ENCODE measurements at places on chromosomes 5 and 9.

DNA sequence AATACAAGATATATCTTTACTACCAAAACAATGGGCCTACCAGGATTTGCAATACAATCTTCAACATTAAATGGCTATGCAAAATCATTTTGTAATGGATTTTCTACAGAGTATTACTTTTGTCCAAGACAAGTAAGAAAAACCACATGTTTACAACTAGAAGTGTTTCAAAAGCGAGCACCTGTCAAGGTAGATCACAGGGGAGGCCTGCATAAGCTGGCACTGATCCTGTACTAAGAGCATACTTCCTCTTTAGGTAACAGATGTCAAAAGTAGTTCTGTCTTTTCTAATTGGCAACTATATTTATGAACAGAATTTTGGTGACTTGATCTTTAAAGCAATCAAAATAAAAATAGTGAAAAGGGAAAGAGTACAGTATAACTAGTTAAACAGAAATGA is 249.0 kb downstream of the MLLT3 start:
- no peak for DNase-seq

- no peak for DNase-seq
Observed at GRCh38 chr9:37100327-37100726, 20.0 kb upstream of the ZCCHC7 start.

GRCh38 chr9:104992659-104993058 is 64.7 kb upstream of the ABCA1 start:
- no peak for DNase-seq

GRCh38 chr5:137856916-137857862 is 10.5 kb upstream of the MYOT start:
- DNase-seq = no peak

DNA sequence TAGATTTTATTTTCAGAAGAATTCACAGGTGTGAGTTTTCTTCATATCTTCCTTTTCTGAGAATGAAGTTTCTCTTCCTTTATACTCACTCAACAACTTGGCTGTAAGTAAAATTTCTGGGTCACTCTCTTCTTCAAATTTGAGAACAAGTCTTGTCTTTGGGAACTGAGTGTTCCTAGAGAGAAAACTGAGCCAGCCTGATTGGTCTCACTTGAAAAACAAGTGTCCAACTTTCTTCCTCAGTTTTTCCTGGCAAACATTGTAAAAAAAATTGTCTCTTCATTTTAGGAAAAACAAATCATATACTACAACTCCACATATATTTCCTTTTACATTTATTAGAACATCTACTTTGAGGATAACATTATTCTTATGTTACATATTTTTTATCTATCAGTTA is 156.1 kb upstream of the GHR start:
- DNase-seq = no peak

DNA sequence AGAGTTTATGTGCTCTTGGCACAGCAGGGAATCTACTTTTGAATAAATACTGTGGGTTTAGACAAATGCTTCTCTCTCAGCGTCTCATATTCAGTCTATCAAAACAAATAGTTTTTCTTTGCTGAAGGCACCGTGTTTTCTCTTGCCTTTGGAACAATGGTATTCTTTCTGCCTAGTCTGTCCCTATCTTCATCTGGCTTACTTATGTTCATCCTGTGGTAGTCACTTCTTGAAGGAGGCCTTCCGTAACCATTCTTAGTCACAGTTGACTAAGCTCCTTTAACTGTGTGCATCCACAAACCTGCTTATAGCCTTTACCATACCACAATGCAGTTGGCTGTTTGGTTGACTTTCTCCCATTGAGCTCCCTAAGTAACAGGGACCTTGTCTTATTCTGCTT is 45.9 kb downstream of the LARP1 start:
- no peak for DNase-seq

DNA sequence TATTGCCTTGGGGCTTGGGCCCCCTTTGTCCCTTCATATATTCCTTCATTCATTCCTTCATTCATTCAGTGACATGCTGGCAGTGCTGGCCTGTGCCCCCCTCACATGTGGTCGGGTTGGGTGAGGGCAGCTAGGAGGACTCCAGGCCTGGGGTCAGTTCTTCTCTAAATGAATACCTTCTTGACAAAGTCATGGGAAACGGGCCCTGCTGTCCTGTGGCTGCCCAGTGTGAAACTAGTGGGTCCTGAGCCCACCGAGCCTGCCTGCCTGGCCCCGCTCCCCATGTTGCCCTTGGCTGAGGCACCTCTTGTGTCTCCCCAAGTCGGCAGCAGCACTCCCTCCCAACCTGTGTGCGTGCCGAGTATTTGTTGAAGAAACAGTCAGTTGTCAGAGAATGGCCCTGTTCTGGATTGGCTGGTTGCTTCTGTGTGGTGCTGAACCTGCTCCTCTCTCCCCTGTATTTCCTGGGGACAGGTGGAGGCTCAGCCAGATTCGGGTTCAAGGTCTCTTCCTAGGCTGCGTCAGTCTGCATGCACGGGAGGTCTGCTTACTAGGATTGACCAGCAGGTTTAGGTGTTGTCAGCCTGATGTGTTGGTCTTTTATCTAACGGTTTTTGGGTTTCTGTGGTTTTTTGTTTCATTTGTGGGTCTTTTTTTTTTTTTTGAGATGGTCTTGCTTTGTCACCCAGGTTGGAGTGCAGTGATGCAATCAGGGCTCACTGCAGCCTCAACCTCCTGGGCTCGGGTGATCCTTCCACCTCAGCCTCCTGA is 3.0 kb upstream of the CEL start:
- DNase-seq = no peak

- DNase-seq = no peak
Observed at GRCh38 chr5:140221697-140222223, 46.8 kb downstream of the CYSTM1 start.

DNA sequence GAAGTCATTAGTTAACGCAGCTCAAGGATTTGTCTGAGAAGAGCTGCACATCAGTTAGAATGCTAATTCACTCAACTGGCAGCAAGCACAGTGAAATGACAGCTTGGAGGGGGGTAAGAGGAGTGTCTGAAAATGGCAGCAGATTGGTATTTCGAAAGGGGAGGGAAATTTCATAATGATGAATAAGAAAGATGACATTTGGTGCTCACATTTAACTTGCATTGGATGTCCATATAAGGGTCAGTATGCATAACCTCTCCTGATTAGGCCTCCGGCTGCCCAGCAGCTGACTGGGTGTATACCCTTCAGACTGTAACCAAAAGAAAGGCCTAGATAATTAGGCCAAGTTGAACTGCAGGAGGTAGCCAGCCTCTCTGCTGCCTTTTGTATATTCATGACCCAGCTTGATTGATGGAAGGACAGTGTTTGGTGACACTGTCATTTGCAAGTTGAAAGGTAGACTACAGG is 131.0 kb downstream of the PBX3 start:
- DNase-seq = no peak

- DNase-seq = no peak
Observed at GRCh38 chr5:140073296-140073695, 30.2 kb upstream of the NRG2 start.

GRCh38 chr5:126826619-126827215 is 49.8 kb downstream of the LMNB1 start:
- DNase-seq = no peak

DNA sequence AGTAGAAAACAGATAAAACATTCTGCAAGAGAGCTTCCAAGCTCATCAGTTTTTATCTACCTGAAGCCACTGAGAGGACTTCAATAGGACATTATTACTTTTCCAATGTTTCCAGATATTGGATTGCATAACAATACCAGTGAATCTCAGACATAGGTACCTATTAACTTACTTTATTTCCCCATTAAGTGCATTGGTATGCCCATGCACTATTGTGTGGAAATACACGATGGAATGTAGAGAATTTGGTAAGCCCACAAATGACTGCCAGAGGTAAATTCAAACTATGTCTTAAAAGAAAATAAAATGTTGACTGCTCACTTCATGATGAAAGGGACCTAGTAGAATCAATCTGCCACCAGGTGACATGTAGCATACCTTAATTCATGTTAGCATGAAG is 48.1 kb upstream of the PRR16 start:
- DNase-seq = no peak

DNA sequence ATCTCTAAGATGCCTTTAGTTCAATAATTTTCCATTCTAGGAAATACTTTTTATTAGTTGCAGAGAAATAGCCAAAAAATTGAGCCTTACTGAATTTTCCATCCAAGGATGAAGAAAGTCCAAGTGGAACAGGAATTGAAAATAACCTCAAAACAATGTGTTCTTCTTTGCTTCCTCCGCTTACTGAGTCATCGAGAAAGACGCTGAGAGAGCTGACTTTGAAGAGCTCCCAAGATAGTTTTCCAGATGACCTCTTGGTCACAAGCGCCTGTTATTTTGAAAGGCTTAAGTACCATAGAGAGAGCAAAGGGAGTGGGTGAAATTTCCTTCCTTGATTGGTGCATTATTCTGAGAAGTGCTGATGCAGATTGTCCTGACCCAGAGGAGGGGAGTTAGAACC is 253.5 kb upstream of the ATP10B start:
- no peak for DNase-seq

DNA sequence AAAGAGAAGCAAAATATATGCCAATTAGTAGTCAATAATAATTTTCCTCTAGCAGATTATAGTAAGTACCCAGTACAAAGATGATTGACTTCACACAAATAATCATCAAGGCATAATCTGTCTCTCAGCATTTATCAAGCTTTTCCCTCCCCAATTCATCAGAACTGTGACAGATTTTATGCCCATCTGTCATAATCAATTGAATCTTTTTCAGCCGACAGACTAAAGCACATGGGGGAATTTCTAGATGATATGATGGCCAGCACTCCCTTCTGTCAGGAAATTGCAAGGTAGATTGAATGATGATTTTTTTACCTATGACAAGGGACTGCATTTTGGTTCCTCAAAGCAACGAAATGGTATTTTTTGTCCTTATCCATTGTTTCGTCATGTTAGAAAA is 227.1 kb upstream of the CYLC2 start:
- no peak for DNase-seq

- DNase-seq = no peak
Observed at GRCh38 chr9:92767066-92768054, 2.7 kb upstream of the BICD2 start.

DNA sequence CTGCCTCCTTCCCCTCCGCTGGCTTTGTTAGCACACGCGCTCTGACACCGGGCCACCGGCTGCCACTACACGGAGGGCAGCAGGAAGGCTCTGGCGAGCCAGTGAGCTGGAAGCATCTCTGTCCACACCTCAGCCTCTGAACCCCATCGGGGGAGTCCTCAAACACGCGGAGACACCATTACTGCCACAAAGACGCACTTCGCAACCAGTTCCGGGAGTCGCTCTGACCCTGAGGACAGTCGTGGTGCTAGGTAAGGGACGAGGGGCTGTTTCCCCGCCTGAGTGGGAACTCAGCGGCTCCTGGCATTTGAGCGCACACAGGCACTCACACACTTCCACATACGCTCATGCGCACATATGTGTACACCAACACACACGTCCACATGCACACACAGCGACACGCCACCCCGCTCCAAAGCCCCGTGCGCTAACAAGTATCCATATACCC is 160.0 kb downstream of the C9orf152 start:
- no peak for DNase-seq

DNA sequence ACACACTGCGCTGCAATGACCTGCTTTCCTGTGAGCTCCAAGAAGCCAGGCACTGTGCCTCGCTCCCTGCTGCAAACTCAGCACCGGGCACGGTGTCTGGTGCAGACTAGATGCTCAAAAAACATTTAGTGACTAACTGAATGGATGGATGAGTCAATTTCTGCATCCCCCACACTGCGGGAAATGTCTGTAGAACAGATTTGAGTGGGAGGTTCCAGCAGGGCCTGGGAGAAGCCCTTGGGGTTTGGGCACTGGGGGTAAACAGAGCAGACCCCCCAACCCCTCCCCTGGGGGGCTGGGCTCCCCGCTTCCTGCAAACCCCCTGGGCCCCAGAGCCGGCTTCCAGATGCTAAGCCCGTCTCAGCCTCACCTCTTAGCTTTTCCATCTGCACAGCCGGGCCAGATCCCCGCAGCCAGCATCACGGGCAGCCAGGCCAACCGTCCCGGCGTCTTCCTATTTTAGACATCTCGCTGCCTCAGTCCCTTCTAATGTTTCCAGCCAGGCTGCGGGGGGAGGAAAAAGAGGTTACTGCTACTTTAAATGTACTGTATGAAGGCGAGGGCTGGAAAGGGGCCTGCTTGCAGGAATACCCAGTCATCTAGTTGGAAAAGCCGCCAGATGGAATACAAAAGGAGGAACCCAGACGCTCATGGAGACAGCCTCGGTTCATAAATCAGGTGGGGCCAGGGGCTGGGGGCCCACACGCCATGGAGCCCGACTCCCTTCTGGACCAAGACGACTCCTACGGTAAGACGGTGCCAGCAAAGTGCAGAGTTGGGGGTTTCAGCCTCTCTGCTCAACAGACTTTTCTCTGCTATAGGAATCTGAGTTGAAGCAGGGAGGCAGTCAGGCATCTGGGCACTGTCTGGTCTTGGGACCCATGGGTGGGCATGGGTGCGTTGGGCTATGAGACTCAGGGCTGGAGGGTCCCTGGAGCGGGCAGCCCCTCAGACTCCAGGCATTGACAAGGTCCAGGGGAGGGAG is 67.1 kb upstream of the GGTA1 start:
- DNase-seq = no peak

GRCh38 chr5:116068028-116068632 is 16.7 kb upstream of the COMMD10 start:
- DNase-seq = no peak

DNA sequence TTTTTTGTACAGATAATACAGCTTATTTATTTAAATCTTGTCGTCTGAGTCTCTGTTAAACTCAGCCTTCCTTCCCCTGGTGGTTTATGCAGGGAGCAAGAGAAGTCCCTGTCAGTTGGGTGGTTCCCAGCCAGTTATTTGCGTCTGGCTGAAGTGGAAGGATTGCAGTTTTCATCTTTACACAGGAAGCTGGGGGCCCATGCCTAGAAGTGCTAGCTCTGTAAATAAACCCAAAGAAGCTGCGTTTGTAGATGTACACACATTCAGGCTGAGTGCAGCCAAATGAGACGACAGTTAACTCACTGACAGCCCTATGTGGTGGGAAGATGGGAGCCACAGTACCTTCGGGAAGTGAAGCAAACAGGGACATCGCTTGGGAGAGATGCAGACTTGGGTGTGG is 122.1 kb downstream of the SAXO1 start:
- no peak for DNase-seq

DNA sequence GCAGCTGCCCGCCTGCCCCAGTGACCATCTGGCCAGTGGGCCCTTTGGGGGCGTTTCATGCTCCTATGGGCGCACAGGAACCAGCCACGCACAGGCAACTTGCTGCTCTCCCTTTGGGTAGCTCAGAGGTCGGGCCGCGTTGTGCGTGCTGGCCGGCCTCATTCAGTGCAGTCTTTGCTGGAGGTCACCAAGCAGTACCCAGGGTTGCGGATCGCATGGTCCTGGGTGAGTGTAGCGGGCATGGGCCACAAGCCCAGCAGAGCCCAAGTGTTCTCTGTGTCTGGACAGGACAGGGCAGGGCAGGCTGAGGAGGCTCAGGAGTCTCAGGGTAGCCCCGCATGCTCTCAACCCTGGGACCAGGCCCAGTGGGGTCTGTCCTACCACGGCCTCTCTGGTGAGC is 9.9 kb upstream of the MRNIP start:
- DNase-seq = no peak

GRCh38 chr9:129394061-129394885 is 216.2 kb upstream of the IER5L start:
- DNase-seq = no peak

GRCh38 chr5:180041301-180042274 is 30.0 kb downstream of the RNF130 start:
- DNase-seq = no peak

Measured in stimulated activated CD4-positive, alpha-beta T cell treated with anti-CD3 and anti-CD28 coated beads, TNF-alpha, amount 100 ng/mL, for 1 hour (primary cell).